Osteocyte (in vitro differentiated cells): ENCODE measurements at places on chromosomes 3 and 15.

GRCh38 chr3:36919439-36920160, 25.3 kb downstream of the TRANK1 start:
- H3K27ac ChIP-seq = no peak overlapping the region
- DNase-seq = no peak
- no peak overlapping the region for H3K4me3 ChIP-seq
- no peaks in the 10 kb centered on the region for H3K36me3 ChIP-seq

GRCh38 chr3:128217702-128218547, 64.6 kb downstream of the EEFSEC start:
- DNase-seq = no peak
- H3K4me1 ChIP-seq = peaks cover 12% of the 10 kb centered on the region
- no peaks in the 10 kb centered on the region for H3K27me3 ChIP-seq
- no peaks in the 10 kb centered on the region for H3K36me3 ChIP-seq
- H3K27ac ChIP-seq = peak overlapping the region; percentile 88

GRCh38 chr3:5218815-5219214, 31.3 kb downstream of the EDEM1 start:
- H3K27me3 ChIP-seq = no peaks in the 10 kb centered on the region
- no peak for DNase-seq
- H3K4me1 ChIP-seq = no peaks in the 10 kb centered on the region
- no peak overlapping the region for H3K4me3 ChIP-seq

- no peak overlapping the region for H3K27ac ChIP-seq
- H3K27me3 ChIP-seq = no peaks in the 10 kb centered on the region
- H3K4me3 ChIP-seq = no peak overlapping the region
- DNase-seq = peak; percentile 65
- H3K36me3 ChIP-seq = peaks cover 18% of the 10 kb centered on the region
Measured at GRCh38 chr3:141930801-141931200, 54.4 kb downstream of the ATP1B3 start.
